ENCODE measurements at places on chromosomes 5 and 9.

DNA sequence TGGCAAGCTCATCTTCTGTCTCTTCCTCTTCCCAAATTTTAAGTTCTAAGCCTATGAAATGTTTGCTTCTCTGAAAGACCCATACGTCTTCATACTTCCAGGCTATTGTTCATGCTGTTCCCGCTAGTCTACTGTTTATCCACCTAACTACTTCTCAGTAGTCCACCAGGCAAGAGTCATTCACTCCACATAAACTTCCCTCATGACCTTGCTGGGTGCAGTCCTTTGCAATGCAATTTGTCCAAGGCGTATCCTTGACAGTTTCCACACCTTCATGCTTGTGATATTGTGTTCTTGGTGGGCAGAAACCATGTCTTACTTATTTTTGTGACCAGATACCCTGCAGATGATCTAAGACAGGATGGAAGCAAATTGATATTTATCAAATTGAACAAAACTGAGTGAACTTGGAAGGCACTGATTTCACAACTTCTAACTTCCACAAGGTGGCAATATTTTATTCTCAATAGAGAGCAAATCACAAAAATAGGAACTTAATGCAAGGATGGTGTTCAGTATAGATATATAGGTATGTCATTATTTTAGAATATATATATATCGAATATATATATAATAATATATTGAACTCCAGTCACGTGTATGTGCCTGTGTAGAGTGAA lies 30.3 kb downstream of the TYRP1 start:
- no peak for DNase-seq

DNA sequence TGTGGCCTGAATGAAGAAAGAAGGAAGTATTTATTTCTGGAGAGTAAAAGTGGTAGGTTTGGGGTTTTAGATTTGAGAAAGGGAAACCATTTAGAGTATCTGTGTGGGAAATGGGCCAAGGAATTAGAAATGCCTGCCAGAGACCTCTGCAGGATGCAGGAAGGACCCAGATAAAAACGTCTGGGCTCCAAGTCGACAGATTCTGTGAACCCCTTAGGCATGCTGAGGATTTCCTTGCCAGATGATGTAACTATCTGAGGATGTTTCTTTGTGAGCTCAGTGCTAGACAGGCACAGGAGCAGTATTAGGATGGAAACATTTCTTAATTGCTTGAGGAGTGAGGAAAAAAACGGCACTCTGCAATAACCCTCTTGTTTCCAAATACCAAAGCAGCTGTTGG lies 251.8 kb upstream of the DMRT1 start:
- DNase-seq: no peak

DNA sequence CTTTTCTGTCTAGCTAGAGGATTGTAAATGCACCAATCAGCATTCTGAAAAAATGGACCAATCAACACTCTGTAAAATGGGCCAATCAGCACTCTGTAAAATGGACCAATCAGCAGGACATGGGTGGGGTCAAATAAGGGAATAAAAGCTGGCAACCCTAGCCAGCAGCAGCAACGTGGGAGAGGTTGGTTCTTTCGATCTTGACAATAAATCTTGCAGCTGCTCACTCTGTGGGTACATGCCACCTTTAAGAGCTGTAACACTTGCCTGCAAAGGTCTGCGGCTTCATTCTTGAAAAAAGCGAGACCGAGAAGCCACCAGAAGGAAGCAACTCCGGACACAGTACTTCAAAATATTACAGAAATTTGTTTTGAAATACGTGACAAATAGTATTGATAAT lies 424.6 kb upstream of the CDH9 start:
- DNase-seq: no peak

DNA sequence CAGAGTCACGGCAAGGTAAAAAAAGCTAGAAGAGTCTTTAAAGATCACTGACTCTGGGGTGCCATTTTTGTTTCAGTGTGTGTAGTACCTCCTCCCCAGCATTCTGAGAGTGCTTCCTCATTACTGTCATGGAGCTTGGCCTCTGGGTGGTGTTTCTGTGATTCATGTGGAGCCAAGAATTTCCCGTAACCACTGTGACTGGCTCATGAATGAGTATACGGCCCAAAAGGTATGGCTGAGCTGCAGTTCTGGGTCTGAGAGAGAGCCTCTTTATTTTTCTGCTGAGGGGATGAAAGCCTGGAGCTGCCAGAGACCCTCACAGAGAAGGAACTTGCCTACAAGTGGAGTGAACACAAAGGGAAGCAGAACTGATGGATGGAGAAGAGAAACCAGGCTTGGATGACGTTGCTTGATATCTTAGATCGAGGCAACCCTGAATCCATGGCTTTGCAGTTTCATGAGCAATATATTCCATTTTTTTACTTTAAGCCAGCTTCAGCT lies 85.6 kb downstream of the PTTG1 start:
- no peak for DNase-seq

DNA sequence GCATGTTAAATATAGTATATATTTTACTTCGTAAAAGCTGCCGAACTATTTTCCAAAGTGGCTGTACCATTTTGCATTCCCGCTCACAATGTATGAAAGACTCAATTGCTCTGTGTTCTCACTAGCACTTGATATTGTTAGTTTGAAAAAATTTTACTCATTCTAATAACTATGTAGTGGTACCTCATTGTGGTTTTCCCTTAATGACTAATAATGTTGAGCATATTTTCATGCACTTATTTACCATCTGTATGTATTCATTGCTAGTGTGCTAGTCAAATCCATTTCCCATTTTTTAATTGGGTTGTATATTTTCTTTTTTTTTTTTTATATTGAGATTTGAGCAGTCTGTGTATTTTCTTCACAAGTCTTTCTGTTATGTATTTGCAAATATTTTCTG lies 58.4 kb downstream of the RANBP17 start:
- no peak for DNase-seq

- DNase-seq: no peak
Observed at GRCh38 chr5:449151-449550, 6.2 kb downstream of the EXOC3 start.

DNA sequence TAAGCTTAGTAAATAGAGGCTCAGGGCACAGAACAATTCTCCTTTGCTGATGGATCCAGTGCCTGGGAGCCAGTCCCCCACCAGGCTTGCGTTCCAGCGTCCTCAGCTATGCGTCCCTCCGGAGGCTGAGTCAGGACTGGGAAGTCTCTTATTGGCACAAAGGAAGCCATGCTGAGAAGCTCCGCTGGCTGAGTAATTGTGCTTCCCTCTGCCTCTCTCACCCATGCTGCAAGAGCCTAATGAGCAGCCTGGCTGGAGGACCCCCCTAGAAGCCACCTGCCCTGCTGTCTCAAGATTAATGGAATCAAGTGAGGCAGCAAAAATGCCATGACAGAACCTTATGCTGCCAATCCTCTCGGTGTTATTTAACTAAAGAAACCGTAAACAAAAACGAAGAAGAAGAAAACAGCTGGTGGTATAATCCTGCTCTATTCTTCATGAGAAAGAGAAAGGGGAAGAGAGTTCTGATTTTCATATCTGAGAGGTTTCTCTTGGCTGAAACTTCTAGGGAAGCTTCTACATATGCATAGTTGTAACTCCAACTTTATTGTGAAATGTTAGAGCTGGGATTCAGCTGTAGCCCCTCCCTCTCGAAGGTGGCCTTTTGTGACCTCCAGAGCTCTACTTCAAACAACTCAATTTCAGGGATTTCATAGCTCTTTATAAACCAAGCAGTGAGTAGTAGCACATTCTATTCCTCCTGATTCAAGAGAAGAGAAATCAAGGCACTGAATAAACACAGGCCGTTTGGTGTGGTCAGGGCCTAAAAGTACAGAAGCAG lies 185.4 kb upstream of the SEMA6A start:
- no peak for DNase-seq

- no peak for DNase-seq
Observed at GRCh38 chr5:98200726-98201541, 572.5 kb upstream of the RGMB start.

DNA sequence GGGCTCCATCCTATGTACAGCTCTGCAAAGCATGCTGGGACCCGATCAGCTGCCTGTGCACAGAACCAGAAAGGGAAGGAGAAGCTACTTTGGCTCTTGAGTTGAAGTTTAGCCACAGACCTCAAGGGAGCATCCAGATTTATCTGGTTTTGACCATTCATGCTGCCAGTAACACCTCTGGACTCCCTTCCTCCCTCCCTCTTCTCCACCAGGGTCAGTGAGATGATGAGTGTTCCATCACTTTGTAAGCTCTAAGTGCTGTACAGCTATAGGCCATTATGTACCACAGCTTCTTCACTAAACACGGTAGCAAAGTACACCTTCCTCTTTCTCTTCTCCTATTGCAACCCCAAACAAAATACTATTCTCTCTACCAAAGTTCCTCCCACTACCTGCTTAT lies 77.9 kb downstream of the GLIS3 start:
- DNase-seq: no peak

GRCh38 chr9:104974053-104974962 lies 46.4 kb upstream of the ABCA1 start:
- no peak for DNase-seq

- no peak for DNase-seq
Observed at GRCh38 chr5:140240987-140241706, 61.8 kb downstream of the PFDN1 start.

- no peak for DNase-seq
Observed at GRCh38 chr5:179568721-179569120, 18.4 kb downstream of the RUFY1 start.

Data from cortex of kidney (tissue), 1 donor.